ENCODE measurements at places on chromosomes 11 and 22.
A peak's percentile ranks its signal among the peaks of the same experiment; 100 is the strongest.

- no peak for DNase-seq
These were observed 78.4 kb downstream of the MED15 start for GRCh38 chr22:20585639-20586402.

DNA sequence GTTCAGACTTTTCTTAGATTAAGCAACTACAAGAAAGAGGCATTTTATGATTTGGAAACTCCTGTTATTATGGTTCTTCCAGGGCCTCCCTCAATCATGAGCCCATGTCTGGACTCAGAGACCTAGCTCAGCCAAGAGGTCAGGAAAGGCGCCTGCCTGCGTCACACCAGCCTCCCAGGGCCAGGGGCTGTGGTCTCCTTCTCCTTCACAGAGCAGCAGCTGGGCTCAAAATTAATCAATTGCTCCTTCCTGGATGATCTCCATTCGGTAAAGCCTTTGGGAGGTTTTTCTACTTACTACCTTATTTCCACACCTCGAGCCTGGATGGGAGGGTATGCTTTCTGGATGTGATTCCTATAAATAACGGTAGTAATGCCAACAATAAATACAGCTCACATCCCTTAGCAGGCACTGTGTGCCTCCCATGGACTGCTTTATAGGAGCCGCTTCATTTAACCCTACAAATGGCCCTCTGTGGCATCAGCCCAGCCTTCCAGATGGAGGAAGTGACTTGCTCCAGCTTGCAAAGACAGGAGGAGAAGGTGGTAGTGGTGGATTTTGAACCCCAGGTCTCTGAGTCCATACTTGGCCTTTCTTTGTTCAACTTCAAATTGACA is 1445.6 kb downstream of the TBC1D22A start:
- DNase-seq: no peak

DNA sequence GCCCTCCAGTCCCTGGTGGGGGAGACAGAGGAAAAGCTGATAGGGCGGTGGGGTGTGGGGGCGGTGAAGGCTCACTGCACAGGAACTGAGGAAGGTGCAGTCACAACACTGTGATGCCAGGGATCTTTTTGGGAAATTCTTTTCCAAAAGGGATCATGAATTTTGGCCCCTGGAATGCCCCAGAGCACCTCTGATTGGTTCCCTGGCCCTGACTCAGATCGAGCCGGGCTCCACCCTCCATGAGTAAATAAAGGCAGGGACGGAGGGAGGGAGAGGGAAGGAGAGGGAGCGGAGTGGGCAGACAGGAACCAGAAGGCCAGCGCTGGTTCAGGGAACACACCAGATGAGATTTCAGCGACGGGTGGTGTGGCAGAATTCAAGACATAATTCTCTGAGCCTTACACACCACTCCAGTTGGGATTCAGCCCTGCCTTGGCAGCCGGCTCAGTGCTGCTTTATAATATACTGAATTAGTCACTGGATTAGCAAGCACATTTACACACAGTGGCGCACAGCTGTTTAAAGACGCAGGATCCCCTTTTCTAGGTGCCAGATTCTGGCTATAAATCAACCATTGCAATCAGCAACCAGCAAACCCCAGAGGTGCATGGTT is 80.3 kb downstream of the ETS1 start:
- peak; percentile 92 for DNase-seq

GRCh38 chr11:130237282-130238006 is 77.3 kb downstream of the ZBTB44 start:
- no peak for DNase-seq

GRCh38 chr11:127390465-127390864 is 389.9 kb upstream of the KIRREL3 start:
- DNase-seq: no peak

DNA sequence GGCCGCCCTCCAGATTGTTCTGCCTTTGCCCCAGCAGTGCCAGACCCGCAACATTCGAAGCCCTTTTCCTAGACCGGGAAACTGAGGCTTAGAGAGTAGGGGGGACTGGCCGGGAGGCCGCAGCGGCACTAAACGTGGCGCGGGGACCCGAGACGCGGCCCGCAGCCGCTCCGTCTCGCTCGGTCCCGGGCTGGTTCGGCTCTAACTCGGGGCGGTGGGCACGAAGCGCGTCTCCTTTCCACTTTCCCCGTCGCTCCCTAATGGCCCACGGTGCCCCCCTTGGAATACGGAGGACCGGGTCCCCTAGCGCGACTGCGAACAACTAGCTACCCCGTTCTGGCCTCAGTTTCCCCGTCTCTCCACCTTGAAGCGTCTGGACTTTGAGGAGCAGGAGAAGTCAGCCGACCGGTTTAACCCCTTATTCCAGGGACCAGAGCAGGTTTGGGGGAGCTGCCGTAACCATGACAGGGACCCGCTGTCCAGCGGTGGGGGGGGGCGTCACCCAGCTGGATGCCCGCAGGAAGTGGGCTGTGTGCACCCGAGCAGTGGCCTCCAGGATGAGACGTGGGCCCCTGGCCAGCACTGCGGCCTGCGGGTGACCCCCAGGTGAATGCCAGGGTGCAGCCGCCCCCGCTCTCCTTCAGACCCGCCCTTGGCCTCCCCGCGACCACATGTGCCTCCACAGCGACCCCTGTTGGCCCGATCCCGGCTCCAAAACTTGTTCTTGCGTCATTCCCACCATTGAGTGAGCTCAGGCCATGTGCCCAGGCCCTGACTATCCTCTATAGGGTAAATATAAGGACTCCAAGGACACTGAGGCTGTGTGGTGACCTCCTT is 1.1 kb downstream of the CDC42EP1 start:
- peak; percentile 95 for DNase-seq

- DNase-seq: peak; percentile 59
These were observed 631 bp upstream of the C22orf39 start for GRCh38 chr22:19448076-19448607.

DNA sequence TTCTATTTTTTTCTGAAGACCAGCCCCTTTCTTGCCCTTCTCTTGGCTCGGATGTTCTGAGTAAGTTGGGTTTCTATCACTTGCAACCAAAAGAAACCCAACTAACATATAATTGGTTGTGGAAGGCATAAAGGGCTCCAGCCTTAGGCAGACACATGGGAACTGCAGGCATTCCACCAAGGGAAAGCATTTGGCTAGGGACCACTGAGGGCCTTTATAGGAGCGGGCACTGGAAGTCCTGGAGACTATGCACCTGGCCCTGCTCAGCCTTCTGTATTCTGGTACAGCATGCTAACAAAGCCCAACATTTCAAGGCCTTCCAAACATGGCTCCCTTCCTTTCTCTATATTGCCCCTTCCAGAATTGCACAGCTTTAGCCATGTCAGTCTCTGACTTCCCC is 17.6 kb upstream of the LMO1 start:
- no peak for DNase-seq

DNA sequence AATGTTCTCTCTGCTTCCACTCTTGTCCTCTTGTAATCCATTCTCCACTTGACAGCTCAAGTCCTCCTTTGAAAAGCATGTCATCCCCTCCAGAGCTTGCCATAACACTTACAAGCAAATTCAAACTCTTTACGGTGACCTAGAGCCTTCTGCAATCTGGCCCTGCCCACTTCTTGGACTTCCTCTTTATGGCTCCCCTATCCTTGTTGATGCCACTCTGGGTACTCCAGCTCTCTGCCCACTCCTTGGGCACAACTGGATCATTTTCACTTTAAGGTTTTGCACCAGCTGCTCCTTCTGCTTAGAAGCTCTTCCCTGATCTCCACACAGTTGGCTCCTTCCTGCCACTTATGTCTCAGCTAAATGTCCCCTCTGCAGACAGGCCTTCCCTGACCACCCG is 217.9 kb downstream of the DSCAML1 start:
- no peak for DNase-seq

- no peak for DNase-seq
These were observed 34.5 kb downstream of the WT1 start for GRCh38 chr11:32400670-32401369.

- peak; percentile 96 for DNase-seq
These were observed 8.4 kb downstream of the FAM118A start for GRCh38 chr22:45318168-45318557.

- DNase-seq: no peak
These were observed 10.2 kb upstream of the SSTR3 start for GRCh38 chr22:37222440-37222971.

DNA sequence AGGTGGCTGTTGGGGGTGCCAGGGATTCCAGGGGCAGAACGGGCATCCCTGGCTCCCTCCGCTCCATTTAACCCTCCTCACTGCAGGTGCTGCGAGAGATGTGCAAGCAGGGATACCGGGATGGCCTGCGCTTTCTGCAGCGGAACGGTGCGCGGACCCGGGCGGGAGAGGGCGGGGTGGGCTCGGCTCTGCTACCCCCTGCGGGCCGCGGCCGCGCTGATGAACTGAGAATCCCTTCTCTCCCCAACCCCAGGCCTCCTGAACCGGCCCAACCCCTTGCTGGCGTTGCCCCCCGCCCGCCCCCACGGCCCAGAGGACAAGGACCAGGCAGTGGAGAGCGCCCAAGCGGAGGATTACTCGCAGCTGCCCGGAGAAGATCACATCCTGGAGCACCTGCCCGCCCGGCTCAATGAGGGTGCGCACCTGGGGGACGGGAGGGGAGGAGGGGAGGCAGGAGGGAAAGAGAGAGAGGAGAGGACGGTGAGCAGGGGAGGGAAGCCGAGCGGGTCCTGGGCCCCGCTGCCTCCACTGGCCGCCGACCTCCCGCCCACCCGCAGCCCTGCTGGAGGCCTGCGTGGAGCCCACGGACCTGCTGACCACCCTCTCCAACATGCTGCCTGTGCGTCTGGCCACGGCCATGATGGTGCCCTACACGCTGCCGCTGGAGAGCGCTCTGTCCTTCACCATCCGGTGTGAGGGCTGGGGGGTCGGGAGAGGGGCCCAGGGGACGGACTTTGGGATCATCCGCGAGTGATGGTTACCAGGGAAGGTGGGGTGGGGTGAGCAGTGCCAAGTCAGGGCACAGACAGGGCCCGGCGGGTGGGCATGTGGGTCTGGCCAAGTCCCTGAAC is 4.1 kb upstream of the CRACR2B start:
- no peak for DNase-seq

DNA sequence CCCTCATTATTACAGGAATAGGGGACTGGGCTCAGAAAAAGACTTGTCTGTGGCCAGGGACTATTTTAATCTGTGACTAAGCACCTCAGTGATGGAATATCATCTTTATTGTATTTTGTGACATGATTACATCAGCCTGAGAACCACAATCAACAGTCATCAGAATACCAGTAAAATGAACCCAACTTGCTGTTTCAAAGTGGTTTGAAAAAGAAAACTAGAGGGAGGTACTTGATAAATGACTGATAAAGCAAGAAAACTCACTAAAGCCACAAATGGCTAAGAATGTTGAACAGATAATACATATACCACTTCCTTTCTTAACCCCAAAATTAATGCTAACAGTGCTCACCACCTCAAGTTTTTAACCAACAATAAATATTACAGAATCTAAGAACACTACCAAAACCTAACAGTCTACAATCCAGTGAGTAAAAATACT is 155.7 kb downstream of the ATG16L2 start:
- DNase-seq: peak; percentile 54

DNA sequence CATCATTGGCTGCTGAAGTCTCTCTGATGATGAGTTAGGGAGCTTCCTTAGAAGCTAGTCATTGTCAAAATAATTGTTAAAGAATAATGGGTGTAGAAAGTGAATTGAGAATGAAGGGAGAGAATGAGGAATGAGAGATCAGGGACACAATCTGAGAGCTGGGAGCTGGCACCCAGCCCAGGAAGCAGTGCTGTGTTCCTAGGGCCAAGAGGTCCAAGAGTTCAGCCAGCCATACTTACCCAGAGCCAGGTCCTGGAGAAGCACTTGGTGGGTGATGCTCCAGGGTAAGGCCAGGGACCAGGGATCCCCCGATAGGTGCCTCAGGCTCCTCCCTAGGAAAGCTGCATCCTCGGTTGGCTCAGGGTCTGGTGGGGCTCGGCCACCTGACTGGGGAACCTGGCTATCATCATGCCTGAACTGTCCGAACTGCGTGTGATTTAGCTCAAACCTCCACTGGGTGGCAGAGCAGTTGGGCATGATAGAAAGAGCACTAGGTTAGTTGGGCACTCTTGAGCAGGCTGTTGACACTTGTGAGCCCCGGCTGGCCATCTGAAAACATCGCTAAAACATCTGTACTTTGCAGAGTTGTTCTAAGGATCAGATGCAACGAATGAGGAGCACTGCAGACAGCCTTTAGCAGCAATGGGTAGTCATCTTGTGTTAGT is 123.9 kb upstream of the NCAM1 start:
- no peak for DNase-seq

DNA sequence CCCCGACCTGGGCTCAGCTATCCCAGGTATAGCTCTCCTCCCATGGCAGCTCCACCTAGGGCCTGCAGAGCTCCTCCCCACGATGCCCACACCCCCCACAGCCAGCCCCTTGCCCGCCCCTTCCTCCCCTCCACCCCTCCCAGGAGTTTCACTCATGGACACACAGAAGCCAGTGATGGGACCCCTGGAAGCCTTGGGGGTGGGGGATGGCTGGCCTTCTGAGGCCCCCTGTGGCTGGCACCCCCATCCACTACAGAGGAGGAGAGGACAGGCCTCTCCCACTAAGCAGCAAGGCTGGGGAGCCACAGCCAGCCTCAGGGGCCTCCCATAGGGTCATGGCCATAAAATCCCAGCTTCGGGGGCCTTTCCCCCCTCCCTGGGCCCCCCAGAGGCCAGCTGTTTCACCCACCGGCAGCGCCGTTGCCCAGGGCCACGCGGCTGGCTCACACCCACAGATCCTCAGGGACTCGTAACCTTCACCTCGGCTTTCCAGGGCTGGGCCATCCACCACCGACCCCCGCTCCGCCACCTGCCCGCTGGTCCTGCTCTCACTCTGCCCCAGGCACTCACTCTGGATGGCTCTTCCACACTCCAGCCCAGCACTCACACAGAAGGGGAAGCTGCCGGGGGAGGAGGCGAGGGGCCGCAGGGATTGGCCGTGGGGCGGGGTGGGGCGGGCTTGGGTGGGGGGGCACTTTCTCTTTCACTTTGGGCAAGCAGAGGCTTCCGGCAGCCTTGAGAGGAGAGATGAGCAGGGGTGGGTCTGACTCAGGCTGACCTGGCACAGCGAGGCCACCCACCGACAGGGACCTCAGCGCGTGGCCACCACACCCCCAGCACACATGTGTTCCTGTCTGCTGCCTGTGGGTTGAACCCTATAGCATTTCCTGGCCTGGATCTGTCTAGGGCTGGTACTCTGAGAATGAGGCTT is 2.2 kb downstream of the SLC25A22 start:
- DNase-seq: peak; percentile 85

DNA sequence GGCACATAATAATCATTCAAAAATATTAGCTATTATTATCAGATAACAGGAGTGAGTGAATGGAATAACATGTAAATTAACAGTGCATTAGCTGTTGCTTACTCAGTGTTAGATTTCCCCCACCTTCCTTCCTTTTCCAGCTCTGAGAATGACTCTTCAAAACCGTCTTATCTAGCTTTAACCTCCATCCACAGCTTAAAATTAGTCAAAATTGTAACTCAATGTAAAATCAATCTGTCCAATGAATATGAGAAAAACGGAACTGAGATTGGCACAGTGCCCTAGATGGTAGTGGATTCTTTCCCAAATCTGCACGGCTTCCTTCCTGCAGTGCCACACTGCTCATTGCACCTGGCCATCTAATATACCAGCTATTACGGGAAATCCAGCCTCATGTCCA is 156.8 kb upstream of the BDNF start:
- no peak for DNase-seq

- DNase-seq: no peak
These were observed 20.4 kb upstream of the EHF start for GRCh38 chr11:34600339-34601084.

GRCh38 chr22:23207729-23208393 is 27.6 kb downstream of the BCR start:
- no peak for DNase-seq
